ENCODE measurements at places on chromosomes 7 and 10.
A peak's percentile ranks its signal among the peaks of the same experiment; 100 is the strongest.

- DNase-seq, result peak; percentile 85
Measured at GRCh38 chr7:130071701-130072622, 1.6 kb downstream of the KLHDC10 start.

GRCh38 chr10:1454428-1454827 lies 282.9 kb downstream of the ADARB2 start:
- DNase-seq, result no peak

- no peak for DNase-seq
Measured at GRCh38 chr10:121440461-121440860, 157.8 kb downstream of the FGFR2 start.

DNA sequence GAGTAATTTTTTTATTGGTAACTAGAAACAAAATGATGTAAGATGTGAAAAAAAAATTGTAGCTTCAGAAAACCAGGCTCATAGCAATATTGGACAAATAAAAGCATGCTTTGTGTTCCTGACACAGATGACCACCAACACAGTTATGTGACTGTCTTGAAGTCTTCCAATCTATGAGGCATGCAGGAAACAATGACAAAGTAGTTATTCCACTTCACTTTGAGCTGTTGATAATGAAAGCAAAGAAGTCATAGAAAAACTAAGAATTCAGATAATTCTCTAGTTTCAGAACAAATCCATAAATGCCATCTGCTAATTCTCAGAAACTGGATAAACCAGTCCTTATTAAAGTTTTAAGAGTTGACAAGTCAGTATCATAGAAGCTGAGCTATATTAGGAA lies 378.4 kb upstream of the SEMA3D start:
- DNase-seq, result peak; percentile 44
